SJCRH30 (cell line): ENCODE measurements at places on chromosomes 4 and X.

DNA sequence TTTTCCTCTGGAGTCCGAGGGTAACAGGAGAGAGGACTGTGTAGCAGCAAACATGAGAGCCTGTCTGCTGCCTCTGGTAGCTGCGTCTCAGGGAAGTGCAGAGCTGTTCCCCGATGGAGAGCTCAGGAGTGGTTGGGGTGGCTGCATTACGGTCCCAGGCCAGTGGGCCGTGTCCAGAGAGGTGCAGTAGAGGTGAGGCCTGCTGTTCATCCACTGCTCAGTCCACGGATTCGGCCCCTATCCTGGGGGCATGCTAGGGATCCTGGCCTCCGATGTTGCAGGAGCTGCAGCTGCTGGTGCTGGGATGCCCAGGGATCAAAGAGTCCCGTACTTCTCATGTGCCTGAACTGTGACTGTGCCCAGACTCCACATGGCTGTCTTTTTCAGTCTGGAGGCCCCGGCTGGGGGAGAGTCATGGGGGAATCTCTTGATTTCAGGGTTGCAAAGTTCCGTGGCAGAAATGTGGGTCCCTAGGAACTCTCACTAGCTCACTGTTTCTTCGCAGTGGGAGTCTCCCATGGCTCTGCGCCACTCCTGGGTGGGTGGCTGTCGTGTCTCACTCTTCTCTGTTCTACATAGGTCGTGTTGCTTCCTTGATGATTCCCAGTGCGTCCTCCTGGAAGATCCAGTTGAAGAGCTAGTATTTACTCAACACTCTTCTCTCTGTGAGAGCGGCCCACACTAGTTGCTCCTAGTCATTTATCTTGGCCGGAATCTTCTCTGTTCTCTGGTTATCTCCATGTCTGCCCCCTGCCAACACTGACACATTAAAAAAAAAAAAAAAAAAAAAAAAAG is 109.5 kb upstream of the CENPE start:
- DNase-seq = peak; percentile 29

DNA sequence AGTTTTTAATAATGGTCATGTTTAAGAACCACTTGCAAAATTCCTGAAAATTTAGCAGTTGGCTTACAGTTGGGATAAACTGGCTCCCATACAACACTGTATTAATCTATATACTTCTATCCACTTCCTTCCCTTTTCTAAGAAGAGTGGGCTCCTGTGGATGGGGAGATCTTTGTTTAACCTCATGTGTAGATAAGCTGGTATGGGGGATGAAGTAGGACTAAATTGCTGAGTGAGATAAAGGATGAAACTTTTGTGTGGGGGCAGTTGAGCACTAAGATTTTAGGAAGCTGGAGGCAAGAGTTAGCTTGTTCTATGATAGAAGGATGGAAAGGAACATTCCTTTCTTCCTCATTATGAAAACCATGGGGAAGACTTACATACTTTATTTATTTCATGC is 54.6 kb upstream of the ATP8A1 start:
- DNase-seq = no peak

DNA sequence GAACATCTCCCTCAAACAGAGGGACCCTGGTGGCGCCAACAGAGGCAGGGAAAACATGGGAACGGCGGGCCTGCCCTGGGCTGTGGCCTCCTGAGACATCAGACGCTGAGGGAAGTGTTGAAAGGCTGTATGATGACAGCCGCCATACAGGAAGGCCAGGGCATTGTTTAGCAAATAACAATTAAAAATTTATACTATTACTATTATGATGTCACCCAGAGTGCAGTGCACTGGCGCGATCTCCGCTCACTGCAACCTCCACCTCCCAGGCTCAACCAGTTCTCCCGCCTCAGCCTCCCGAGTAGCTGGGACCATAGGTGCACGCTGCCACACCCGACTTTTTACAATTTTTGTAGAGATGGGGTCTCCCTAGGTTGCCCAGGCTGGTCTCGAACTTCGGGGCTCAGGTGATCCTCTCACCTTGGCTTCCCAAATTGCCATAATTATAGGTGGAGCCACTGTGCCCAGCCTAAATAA is 54.6 kb downstream of the CPZ start:
- DNase-seq = no peak

DNA sequence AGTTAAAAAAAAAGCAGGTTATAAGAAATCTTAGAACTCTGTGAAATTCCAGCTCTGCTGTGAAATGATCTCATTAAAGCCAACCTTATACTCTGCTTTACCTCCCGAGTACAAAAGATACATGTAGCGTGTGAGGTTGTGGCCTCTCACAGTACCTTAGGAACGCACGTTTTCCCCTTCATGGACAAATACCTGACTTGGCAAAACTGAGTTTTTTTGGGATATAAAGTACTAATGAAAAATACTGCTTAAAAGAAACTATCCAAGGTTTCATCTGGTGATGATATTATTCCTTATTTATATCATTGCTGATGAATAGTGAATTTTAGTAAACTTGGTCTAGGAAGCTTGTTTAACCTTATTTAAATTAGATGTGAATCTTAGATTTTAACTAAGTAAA is 48.9 kb downstream of the WWC2 start:
- no peak for DNase-seq

- no peak for DNase-seq
Observed at GRCh38 chrX:132532913-132533312, 44.1 kb upstream of the MBNL3 start.

- no peak for DNase-seq
Observed at GRCh38 chr4:8177552-8177951, 18.9 kb upstream of the ABLIM2 start.

- DNase-seq = no peak
Observed at GRCh38 chrX:68912113-68912512, 83.3 kb downstream of the EFNB1 start.

- DNase-seq = peak; percentile 89
Observed at GRCh38 chrX:3699821-3700381, 13.5 kb downstream of the PRKX start.

DNA sequence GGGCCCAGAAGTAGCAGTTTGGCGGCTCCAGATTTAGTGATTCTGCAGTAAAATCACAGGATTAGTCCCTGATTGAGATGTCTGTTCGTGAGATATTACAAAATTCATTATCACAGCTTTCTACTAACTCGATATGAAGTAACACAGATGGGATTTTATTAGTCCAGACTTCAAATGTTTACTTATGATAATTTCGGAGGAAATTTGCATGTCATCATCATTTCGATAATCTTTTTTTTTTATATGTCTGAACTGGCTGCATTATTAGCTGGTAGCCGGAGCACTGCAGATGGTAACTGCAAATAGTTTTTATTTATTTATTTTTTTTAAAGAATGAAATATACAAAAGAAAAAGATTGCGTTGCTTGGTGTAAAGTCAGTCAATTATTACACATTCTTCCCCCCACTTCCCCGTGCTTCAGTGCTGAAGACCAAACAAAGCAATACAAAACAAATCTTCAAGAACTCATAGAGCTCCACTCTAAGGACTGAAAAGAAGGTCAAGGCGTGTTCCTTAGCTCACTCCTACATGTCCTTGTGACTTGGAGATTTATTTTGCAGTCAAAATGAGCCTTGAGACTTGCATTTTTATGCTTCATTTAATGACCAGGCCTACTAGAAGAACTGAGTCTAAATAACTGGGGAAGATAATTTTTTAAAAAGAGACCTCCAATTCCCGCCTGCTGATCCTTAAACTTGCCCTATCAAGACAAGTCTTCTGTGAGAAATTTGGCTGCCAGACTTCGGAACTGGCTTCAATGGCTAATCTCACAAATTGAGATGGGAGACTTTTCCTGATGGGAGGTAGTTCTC is 11.7 kb upstream of the PITX2 start:
- DNase-seq = no peak

DNA sequence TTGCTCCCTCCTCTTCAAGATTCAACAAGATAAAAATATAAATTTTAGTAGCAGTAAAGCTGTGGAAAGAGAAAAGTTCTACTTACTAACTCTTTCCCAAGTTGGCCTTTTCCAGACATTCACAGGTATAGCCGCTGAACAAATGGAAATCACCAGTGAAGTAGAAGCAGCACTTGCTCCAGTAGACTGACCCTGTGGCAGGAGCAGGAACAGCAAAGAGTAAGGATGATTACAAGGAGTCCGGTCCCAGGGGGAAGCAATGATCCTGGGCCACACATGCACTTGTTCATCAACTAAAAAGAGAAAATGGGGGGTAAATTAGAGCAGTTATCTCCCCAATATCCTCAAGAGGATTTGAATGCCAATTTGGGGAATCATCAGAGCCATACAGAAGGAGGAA is 184.9 kb downstream of the NAF1 start:
- DNase-seq = no peak

- DNase-seq = no peak
Observed at GRCh38 chr4:2791518-2792395, 1.1 kb upstream of the SH3BP2 start.

- DNase-seq = peak; percentile 88
Observed at GRCh38 chrX:103629318-103630170, 769 bp downstream of the TCEAL1 start.

- DNase-seq = no peak
Observed at GRCh38 chr4:114078636-114079035, 99.2 kb upstream of the ARSJ start.

GRCh38 chrX:6210230-6210629 is 18.4 kb downstream of the NLGN4X start:
- DNase-seq = no peak

DNA sequence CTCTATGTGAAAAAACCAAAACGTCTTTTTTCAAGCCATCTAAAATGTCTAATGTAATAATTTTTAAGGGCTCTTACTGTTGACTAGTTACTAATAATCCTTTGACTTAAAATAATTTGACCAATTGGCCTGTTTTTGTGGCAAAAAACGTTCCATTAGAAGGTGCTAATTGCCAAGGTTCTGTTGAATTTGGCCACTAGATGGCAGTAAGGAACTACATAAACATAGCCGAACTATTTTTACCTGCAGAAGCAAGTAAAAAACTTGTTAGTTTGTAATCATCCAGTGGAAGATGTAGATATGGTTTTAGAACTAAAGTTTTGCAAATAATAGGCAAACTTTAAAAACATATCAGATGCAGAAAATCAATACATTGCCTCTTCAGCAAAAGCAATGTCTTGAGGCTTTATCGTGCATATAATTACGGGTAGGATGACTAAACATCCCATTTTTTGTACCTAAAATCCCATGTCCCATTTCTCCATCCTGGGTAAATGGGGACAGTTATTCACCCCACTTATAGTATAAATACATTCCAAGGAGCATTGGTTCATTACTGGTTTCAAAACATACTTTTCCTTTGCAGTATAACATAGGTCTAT is 57.6 kb downstream of the PROM1 start:
- peak; percentile 16 for DNase-seq

DNA sequence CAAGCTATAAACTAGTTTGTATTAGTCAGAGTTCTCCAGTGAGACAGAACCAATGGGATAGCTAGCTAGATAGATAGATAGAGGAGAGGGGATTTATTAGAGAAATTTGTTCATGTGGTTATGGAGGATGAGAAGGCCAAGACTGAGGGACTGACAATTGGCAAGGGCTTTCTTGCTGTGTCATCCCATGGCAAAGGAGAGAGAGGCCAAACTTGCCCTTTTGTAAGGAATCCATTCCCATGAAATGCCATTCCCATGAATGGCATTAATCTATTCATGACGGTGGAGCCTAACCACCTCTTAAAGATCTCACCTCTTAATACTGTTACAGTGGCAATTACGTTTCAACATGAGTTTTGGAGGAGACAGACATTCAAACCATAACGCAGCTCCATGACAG is 58.1 kb downstream of the LINC00632 start:
- DNase-seq = no peak

- DNase-seq = no peak
Observed at GRCh38 chr4:48565362-48566033, 75.4 kb downstream of the ZAR1 start.

GRCh38 chr4:140427919-140428471 is 547 bp upstream of the CLGN start:
- DNase-seq = no peak

DNA sequence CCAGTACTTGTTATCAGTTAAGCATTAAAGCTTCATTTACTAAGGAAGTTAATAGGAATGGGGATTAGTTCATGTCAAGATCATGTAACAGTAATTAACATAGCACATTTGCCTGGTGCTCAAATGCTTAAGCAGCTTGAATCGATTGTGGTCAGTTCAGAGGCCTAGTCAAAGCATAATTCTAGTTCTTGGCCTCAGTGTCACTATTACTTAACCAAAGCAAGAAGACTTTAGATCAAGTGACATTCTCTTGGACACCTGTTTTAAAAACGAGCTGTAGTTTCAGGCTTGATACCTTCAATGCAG is 115.2 kb upstream of the BMPR1B start:
- no peak for DNase-seq
